ENCODE measurements at places on chromosomes 12 and 14. TPM values are rescaled to one million over a fixed set of nuclear protein-coding genes. Genes with fewer than 3 reads are reported as not detected.

GRCh38 chr12:52798003-52798670, 2.2 kb upstream of the KRT3 start:
- no peak for DNase-seq

GRCh38 chr12:638953-639557, 24.2 kb downstream of the NINJ2 start:
- DNase-seq, result no peak

- DNase-seq, result no peak
Observed at GRCh38 chr12:144650-145284, 69.2 kb downstream of the SLC6A12 start.

Gene CLEC4D
- total RNA-seq, result 0.11 TPM

Gene ANO4
- 0.24 TPM for total RNA-seq

Gene AQP6
- not detected for total RNA-seq

Gene IAPP
- not detected for total RNA-seq

Gene DPF3
- 27.3 TPM for total RNA-seq
